Kidney capillary endothelial cell (primary cell): ENCODE measurements at places on chromosomes 12 and 14.

GRCh38 chr12:132513458-132514135, 23.6 kb downstream of the FBRSL1 start:
- no peak for DNase-seq

- no peak for DNase-seq
Observed at GRCh38 chr12:31620311-31620710, 29.4 kb upstream of the DENND5B start.

DNA sequence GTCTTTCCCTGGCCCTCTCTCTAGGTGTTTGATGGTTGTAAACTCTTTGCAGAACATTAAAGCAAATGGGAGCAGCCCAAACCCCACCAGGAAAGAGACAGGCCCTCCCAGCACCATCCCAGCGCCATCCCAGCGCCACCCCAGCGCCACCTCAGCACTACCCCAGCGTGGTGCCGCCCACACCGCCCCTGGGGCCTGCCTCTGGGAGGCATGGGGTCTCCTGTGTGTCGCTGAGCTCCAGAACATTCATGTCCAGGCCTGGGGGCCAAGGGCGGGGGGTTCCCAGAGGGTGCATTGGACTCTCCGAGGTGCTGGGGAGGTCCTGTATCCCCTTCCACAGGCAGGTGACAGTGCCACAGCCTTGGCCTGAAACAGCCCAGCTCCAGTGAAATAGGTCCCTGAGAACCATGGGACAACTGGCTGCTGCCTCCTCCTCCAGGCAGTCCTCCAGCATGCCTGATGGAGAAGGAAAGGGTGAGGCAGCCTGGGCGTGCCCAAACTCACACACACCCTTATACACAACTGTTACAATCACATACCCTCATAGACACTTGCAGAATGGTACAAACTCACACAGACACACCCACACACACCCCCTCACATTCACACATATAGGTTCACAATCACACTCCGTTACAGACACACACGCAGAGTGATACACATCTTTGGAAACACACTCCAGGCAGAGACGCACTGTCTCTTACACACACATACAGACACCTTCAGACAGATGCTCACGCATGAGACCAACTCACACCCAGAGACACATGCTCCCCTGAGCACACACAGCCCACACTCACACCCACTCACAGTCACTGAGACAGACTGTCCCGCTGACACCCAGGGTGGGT, 44.4 kb upstream of the NCOR2 start:
- no peak for DNase-seq

- DNase-seq, result peak; percentile 28
Observed at GRCh38 chr12:15629108-15629507, 160.1 kb downstream of the EPS8 start.

GRCh38 chr12:67714648-67715047, 66.1 kb downstream of the DYRK2 start:
- no peak for DNase-seq

DNA sequence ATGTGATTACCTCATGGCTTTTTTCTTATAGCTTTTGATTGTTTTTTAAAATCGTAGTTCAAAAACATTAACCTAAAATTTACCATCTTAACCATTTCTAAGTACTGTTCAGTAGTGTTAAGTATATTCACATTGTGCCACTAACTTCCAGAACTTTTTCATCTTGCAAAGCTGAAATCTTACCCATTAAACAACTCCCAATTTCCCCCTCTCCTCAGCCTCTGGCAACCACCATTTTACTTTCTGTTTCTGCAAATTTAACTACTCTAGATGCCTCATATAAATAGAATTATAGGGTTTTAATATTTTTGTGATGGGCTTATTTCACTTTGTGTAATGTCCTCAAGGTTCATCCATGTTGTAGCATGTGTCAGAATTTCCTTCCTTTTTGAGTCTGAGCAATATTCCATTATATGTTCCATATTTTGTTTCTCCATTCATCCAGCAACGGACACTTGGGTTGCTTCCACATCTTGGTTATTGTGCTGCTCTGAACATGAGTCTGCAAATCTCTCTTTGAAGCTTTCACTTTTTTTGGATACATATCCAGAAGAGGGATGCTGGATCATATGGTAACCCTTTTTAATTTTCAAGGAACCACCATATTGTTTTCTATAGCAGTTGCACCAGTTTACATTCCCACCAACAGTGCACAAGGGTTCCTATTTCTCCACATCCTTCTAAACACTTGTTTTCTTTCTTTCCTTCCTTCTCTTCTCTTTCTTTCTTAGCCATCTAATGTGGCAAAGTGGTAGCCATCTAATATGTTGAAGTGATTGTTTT, 5.0 kb downstream of the HIF1A start:
- no peak for DNase-seq

DNA sequence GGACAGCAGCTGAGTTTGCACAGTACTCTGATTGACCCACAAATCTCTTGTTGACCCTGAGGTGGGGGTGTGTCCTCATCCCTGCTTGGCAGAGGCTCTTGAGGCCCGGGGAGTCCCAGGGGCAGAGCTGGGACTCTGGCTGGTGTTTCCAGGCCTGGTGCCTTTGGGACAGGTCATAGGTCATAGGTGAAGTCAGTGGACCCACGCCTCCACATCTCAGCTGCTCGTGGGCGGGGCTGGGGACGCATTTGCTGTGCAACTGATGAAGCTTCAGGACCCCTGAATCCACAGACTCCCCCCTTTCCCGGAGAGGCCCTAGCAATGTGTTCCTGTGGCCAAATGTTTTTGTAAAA, 408 bp upstream of the CACNA2D4 start:
- DNase-seq, result no peak

- no peak for DNase-seq
Observed at GRCh38 chr14:32494609-32495434, 165.7 kb downstream of the AKAP6 start.

DNA sequence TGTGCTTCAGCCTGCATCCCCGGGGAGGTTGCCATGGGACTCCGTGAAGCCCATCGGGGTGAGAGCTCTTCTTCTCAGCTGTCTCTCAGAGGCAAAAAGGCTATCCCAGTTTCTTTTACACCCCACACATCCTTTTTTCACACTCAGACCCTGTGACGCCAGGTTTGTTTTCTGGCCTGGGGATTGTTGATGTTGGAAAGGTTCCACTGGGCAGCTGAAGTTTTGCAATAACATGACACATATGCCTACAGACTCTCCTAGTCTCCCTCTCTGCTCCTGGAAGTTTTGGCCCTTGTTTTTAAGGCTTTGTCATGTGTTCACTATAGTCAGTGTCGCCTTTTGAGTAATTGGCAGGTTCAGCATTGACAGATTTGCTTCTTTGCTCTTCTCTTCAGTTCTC, 118.6 kb downstream of the SMOC1 start:
- DNase-seq, result no peak

DNA sequence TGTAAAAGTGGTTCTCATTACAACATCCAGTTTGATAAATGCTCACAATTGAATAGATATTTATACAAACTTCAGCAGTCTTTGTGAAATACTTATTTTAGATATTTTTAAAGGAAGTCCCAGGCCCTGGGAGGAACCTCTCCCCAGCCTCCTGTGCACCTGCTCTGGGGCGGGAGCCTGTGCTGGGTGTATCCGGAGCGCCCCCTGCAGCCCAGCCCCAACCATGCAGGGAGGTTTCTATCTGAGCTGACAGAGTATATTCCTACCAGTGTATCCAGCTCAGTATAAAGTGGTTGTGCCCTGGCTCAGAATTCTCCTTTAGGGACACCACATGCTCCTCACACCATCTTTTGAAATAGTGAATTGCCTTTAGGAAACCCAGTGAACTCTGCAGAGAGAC, 851.8 kb downstream of the TMEM121 start:
- no peak for DNase-seq

GRCh38 chr14:54207075-54207474, 189.7 kb upstream of the CDKN3 start:
- DNase-seq, result no peak

DNA sequence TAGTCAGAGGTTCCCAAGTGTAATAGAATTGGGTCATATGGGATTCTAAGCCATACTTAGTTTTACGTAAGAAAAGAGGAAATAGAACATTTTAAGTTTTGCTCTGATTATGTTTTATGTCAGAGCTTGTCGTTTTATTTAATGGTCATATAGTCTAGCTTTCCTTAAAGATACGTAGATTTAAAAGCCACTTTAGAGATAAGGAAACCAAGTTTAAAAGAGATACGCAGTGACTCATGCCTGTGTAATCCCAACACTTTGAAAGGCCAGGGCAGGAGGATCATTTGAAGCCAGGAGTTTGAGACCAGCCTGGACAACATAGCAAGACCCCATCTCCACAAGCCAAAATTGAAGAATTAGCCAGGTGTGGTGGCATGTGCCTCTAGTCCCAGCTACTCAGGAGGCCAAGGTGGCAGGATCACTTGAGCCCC, 19.5 kb downstream of the MAPK1IP1L start:
- DNase-seq, result no peak

DNA sequence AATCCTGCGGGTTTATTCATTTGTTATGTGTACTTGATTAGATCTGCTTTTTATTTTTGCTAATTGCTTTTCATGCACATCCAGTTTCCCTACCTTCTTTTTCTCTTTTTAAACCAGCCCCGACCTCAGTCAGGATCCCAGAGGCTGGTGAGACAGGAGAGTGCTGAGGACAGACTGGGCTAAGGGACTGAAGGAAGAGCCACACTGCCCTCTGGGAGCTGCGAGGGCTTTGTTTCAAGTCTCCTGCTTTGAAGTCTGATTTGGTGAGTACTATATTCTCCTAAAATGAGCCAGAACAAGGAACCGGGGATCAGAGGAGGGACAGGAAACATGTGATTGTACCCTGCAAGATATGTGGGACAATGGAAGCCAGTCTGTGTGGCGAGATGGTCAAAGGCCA, 23.9 kb downstream of the PRICKLE1 start:
- no peak for DNase-seq

DNA sequence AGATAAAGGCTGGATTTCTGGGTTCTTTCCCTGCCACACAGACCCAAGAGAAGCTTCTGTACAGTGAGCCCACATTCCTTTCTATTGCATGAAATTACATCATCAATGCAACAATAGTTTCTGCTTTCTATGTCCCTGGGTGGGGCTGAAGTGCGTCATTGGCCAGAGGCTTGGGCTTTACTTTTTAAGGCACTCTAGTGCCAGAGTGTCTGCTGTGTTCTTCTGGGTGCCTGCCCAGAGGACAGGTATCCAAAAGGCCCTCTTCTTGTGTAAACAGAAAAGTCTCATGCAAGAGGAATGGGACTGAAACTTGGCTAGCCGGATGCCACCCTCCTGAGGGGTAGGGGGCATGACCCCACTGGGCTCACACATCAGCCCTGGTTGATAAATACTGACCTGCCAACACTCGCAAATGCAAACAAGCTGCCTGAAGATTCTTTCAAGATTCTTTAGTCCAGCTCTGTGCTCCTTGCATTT, 5.9 kb downstream of the KRT86 start:
- DNase-seq, result no peak

DNA sequence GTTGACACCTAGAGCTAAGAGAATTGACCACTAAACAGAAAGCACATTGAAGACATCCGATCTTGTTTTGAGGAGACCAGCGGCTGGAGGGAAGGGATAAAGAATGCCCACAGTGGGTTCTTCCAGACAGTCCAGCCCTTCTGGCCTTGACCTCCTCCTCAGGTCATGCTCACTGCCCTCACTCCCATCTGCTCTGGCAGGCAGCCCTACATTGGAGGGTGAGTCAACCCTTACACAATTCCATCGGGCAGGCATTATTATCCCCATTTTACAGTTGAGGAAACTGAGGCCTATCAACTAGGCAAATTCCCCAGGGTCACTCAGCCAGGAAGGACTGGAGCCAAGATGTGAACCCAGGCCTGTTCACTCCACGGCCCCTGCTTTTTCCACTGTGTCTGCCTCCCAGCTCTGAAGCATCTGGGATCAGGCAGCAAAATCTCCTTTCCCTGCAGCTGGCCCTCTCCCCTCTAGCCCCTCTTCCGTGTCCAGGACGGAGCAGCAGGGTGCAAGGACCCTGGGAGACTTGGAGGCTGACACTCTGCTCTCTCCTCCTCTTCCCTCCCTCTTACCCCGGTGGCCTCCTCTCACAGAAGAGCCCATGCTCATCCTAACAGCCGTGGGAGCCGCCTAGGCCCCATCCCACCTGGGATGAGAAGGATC, 5.3 kb downstream of the SCNN1A start:
- no peak for DNase-seq
